Bronchial epithelial cell (primary cell): ENCODE measurements at places on chromosomes 13 and 19.

DNA sequence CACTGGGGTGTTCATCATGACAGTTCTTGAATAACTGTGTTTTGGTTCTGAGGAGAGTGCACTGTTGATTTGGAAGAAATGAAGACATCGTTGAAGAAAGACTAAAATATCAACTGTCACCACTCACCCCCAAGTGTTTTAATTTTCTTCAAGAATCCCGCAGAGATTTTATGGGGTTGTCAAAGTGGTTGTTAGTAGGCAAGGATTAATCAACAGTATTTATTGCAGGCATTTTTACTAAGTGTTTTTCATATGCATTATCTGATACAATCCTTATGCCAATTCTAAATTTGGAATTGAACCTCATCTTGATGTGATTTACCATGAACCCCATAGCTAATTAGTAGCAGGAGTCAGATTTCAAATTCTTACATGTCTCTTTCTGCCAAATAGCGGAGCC lies 63.7 kb upstream of the OBI1 start:
- DNase-seq, result no peak

DNA sequence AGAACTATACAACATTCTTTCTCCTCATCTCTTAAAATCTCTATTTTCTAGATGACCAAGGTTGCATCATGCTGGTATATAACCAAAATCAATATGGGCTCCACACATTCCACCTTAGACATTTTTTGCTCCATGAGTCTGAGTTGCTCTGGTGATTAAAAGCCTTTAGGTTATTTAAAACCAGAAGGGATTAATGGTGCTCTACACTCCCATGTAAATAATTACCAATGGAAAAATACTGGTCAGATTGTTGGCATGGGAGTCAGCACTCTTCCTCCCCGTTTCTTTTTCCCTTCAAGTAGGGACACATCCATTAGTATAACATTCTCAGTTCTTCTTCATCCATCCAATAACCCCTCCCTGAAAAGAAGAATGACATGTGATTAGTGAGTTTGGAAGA lies 747.7 kb downstream of the PCDH17 start:
- no peak for DNase-seq

- DNase-seq, result no peak
Observed at GRCh38 chr19:15368051-15368632, 11.4 kb downstream of the AKAP8 start.

GRCh38 chr19:29946645-29947044 lies 4.6 kb downstream of the URI1 start:
- DNase-seq, result no peak
